ENCODE measurements at places on chromosomes 3 and 15. TPM values are rescaled to one million over a fixed set of nuclear protein-coding genes. Genes with fewer than 3 reads are reported as not detected.

Gene TUSC7
- total RNA-seq = not detected

Gene EAF1
- total RNA-seq = 21.3 TPM

Gene ASB14
- not detected for total RNA-seq

Gene CCR1
- total RNA-seq = not detected

Gene CORO2B
- 0.32 TPM for total RNA-seq

Gene LRRN1
- not detected for total RNA-seq

Gene GPR156
- total RNA-seq = 0.06 TPM

Measured in bladder microvascular endothelial cell (primary cell).